ENCODE measurements at places on chromosomes 1 and 21. TPM values are rescaled to one million over a fixed set of nuclear protein-coding genes. Genes with fewer than 3 reads are reported as not detected.
A peak's percentile ranks its signal among the peaks of the same experiment; 100 is the strongest.

- ATAC-seq, result no peak
Measured at GRCh38 chr1:178739285-178740045, 14.4 kb downstream of the RALGPS2 start.

GRCh38 chr1:94937820-94938219 lies 10.9 kb upstream of the CNN3 start:
- no peak for ATAC-seq

- ATAC-seq, result no peak
Measured at GRCh38 chr21:45499201-45499750, 43.0 kb downstream of the SLC19A1 start.

DNA sequence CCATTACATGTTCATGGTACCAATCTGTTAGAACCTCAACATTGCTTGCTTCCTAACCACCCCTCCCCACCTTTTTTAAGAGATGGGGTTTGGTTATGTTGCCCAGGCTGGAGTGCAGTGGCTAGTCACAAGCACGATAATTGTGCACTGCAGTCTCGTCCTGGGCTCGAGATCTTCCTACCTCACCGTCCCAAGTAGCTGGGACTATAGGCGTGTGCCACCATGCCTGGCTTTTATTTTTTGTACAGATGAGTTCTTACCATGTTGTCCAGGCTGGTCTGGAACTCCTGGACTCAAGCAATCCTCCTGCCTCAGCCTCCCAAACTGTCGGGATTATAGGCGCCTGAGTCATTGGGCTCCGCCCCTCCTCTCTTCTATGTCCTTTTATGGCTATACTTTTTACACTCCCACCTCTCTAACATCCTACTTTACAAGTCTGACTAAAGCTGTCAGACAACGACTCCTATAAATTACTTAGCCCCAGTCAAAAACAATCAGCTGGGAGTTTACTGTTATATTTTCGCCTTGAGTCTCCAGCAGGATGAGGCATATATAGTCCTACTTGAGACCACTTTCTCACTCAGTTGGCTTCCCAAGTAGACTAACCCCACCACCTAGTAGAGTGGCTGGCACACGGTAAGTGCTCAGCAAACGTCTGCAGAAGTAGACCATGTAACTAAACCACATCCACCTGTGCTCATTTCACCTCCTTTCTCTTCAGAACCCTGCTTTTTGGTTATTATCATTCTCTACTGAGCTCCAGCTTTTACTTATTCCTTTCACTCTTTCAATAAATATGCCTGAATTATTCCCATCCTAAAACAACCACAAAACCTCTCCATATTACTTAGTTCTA lies 13.8 kb downstream of the ENSA start:
- no peak for ATAC-seq

DNA sequence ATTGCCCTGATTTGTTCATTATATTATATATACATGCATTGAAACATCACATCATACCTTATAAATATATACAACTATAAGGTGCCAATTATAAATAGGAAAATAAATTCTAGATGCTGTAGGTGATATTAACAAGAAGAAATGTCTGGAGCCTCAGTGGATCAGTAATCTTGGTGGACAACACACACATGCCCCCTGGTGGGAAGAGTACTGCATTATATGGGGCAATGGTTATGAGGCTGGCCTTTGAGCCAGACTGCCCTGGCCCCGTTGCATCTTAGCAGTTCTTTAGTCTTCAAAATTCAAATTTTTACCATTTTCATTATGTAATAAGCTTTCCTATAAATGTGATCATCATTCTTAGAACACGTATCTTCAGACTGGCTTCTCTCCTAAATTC lies 335.0 kb upstream of the GREM2 start:
- ATAC-seq, result no peak

DNA sequence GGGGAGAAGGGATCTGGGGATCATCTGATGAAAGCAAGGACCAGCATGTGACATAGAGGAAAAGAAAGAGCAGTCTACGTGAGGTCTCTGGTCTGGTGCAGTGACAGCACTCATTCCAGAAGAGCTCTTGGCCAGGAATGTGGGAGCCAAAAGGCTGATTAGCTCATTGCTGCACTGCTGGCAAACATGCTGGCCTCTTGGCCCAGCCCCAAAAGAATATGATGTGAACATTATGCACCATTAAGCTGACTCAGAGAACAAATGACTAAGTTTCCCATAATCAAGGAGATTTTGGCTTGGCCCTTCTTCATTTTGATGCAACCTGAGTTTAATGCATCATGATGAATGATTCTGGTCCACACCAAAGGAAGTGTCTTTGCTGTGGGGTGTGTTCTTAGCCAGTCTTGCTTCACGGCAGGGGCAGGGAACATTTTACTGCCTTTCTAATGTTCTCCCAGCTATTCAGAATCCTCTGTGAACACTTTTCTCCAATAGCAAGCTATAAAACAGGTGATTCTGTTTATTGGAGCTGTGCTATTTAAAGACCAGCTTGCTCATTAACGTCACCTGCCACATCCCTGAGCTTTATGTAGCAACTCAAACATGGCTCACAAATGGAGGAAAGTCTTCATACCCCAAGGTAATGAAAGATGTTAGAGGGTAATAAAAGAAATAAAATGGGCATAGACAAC lies 55.1 kb downstream of the PCBP3 start:
- peak; percentile 74 for ATAC-seq

- ATAC-seq, result no peak
Measured at GRCh38 chr1:67175530-67176087, 9.4 kb downstream of the IL23R start.

DNA sequence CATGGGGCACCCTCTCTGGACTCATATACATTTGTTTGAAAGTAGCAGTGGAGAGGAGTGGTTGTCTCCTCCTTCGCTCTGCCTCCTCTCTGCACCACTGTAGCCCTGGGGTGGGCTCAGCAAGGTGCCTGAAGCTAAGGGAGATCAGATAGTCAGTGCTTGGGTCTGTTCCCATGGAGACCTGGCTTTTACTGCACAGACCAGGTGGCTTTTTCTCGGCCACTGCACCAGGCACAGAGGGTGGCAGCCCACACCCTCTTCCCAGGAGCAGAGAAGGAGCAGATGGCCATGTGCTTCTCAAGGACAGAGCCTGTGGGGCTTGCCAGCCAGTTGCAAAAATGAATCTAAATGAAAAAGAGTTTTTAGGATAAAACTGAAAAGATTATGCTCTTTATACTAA lies 123.4 kb upstream of the KCNK1 start:
- no peak for ATAC-seq

DNA sequence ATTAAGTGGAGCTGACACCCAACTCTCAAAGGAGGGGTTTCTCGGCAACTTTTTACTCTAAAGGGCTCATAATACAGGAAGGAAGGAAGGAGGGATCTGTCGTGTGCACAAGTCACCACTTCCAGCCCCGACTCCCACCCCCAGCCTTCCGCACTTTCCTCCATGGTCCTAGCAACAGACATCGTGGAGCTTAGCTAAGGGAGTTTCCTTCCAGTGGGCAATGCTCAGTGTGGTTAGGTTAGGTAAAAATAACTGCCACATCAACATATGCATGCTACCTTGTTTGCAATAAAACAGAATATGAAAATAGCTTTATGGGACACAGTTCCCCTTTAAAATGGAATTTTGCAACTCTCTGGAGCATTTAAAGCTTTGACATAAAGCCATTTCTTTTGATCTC lies 35.2 kb downstream of the KANK4 start:
- no peak for ATAC-seq

DNA sequence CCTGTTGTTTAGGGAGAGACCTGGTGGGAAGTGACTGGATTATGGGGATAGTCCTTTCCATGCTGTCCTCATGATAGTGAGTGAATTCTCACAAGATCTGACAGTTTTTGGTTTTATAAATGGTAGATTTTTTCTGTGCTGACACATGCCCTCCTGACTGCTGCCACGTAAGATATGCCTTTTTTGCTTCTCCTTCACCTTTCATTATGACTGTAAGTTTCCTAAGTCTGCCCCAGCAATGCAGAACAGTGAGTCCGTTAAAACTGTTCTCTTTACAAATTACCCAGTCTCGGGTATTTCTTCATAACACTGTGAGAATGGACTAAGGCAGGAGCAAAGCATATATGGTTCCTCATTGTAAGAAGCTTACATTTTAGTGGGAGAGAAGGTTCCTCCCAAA lies 1727.2 kb downstream of the NCAM2 start:
- ATAC-seq, result no peak

- ATAC-seq, result no peak
Measured at GRCh38 chr21:45280178-45280821, 7.4 kb downstream of the POFUT2 start.

DNA sequence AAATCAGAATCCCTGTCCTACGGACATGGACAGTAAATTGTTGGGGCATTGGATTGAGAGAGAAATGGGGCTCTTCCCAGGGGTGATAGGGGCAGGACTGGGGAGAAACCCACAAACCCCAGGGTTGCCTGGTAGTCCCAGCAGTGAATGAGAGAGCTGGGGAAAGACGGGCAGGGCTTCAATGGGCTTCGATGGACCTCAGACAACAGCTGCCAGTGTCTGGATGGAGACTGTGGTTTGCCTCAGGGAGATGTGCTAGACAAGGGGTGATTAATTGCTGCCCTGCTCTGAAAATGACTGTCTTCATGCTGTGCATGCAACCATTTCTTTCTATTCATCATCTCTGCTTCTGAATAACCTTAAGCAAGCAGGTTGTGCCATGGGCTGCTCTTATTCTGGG lies 7.4 kb downstream of the GPR25 start:
- ATAC-seq, result no peak

DNA sequence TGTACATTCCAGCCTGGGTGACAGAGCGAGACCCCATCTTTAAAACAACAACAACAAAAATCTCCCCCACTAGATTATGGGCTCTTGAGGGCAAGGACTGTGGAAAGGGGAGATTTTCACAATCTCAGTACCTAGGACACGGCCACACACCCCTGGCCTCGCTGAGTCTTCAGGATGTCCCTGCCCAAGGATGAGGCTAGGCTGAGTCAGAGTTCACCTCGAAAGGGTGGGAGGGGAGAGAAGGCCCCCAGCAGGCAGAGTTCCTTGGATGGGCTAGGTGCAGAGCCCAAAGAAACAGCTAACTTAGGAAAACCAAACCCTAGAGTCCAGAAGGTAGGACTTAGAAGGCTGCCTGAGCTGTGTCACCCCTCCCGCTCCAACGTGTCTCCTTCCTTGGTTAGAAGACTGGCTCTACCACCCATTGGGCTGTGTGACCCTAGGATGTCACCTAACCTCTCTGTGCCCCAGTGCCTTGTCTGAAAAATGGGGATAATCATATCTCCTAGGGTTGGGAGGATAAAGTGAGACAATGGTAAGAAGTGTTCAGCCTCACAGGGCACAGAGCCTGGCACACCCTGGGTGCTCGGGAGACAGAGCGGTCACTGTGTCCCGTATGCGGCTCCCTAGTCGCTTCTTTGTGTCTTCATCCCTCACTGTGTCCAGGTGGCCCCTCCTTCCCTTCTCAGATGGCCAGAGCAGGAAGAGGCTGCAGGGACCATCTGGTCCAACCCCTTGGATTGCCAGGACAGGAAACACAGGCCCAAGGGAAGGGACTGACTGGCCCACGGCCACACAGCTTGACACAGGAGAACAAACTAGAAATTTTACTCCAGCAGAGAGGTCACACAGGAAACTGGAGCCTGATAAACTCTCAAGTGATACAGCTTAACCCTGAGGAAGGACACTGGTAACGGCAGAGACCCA lies 11.2 kb downstream of the TRIM62 start:
- peak; percentile 61 for ATAC-seq

DNA sequence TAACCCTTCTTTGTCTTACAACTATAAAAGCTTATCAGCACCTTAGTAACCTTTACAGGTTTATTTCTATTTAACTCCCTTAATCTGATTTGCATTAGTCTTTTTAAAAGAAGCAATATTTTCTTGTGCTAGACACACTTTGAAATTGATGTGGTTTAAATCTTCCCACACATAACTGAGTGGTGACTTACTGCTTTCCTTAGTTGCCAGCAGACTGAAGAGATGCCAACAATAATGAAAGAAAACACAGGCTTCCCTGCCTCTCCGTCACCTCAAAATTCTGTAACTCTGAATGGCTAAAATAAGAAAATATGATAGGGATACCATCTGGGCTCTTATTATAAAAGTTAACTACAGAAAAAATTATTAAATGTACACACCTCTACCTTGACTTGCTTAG lies 196.8 kb downstream of the PTBP2 start:
- ATAC-seq, result no peak

DNA sequence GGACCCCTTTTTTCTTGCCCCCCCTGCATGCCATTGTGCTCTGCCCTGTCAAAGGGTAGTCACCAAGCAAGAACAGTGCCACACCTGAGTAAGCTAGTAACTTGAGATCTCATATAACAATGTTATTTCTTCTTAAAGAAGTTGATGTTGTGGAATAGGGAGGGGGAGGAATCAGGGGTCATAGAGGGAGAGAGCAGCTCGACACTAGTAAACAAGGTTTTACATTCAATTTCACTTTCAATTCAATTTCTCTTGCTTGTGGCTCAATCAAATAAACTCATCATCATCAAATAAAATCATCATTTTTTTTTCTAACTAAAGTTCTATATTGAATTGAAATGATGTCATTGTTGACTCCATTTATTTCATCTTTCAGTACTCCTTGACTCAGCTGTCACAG lies 106.4 kb downstream of the CRB1 start:
- ATAC-seq, result no peak

GRCh38 chr1:106571109-106571508 lies 485.4 kb upstream of the PRMT6 start:
- ATAC-seq, result no peak

DNA sequence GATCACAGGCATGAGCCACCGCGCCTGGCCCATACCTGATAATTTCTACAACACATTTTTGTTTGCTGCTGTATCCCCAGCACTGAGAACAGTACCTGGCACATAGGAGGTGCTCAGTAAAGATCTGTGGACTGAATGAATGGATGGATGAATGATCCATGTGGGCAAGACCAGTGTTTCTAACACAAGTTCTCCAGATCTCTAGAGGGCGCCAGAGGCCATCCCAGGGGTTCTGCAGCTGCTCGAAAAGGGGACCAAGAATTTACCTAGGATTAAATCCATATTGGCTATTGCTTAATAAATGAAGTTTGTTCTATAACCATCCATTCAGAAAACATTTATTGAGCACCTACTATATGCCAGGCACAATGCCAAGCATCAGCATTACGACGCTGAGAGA lies 167.7 kb downstream of the ACTL8 start:
- ATAC-seq, result no peak

The RNF115 gene
- 54.9 TPM for total RNA-seq

The HMGB4 gene
- not detected for total RNA-seq

The TMEM52 gene
- 3.1 TPM for total RNA-seq

The EVI5 gene
- total RNA-seq, result 48.6 TPM

The AADACL4 gene
- total RNA-seq, result not detected

The SYTL1 gene
- total RNA-seq, result 0.89 TPM

The SLC27A3 gene
- total RNA-seq, result 18.8 TPM

The MAP7D1 gene
- total RNA-seq, result 195 TPM

The TMEM53 gene
- total RNA-seq, result 3.9 TPM

The ATP8B2 gene
- total RNA-seq, result 107 TPM

The ZNF648 gene
- total RNA-seq, result not detected

The A3GALT2 gene
- total RNA-seq, result not detected

The LEMD1 gene
- total RNA-seq, result not detected

All from gastroesophageal sphincter (tissue), 4 donors.